Left forelimb (tissue), 1 donor: ENCODE measurements at places on chromosomes 13 and 19.

GRCh38 chr19:32649751-32650150 lies 25.2 kb downstream of the ANKRD27 start:
- no peak for DNase-seq

DNA sequence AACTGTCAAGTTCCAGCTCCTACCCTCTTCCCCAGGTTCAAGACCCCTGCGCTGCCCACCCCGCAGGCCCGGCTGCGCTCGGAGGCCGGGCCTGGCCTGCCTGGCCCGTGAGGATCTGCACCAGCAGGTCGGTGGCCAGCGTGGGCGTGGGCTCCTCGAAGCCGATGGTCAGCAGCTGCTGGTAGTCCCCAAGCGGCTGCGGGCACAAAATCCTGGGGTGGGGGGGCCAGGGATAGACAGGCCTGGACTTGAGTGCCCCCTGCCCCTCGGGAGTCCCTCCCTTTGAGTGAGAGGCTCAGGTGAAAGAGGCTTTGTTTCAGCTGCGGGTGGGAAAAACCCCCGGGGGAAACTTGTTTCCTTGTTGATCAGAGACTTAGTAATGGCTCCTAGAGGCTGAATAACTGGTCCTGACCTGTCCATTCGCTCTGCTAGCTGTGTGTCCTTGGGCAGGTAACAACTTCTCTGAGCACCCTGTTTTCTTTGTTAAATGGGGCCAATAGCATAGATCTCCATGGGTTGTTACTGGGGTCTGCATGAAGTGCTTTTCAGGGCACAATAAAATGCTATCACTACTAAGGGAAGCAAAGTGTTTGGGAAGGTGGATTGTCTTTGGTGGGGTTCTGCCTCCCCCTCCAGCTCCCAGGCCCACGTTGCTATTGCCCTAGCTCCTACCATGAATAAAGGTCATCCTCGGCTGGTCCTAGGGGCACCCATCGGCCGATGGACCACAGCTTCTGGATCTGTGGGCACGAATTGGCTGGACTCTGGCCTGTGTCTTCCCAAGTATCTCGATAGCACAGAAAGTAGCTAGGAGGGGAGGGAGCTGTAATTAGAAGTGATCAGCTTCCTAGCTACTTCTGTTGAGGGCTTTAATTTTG lies 3.5 kb downstream of the C19orf67 start:
- no peak for DNase-seq

GRCh38 chr13:22082437-22083100 lies 411.7 kb downstream of the FGF9 start:
- DNase-seq = no peak

DNA sequence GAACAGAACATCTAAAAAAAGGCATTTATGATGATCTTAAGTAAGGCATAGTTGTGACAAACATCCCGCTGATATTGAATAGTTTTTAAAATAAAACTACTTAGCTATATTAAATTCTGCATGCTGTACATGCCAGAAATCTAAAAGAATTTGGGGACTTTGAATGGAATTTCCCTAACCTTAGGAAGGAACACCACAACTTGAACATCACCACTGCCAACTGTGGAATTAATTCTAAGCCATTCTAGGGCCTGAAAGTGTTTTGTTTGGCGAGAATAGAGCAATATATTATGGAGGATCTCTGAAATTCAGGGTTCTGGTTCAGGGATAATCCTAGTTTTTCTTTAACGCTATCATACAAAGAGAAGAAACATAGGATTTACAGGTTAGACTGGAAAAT lies 17.8 kb upstream of the LATS2 start:
- no peak for DNase-seq

GRCh38 chr19:39710333-39710890 lies 6.1 kb downstream of the LGALS14 start:
- DNase-seq = no peak

DNA sequence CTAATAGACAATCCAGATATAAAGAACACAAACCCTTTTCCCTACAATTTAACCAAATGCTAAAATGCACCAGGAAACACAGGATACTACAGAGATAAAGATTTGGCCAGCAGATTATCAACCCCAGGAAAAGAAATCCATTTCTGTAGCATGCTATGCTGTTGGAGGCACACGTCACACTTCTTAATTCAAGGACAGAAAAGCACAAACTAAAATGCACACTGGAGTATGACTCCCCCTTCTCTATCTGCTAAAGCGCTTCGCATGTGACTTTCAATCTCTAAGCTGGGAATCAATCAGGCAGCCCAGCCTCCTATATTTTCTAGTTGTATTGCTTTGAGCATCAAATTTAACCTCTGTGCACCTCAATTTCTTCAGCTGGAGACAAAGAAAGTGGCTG lies 22.2 kb downstream of the ABCC4 start:
- DNase-seq = no peak

DNA sequence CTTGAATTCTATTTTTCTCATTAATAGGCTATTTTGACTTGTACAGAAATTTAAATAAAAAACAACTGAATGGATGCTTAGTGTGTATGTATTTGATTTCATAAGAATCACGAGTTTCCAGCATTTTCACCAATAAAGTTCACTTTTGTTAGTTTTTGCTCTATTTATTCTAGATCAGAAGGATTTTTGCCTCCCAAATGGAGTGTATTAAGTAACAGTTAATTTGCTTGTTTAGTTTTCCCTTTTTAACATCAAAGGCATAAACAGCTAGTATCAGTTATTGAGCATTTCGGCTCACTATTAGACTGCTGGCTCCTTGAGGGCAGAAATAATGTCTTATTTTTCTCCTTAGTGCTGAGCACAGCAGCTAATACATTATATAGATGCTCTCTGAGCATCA lies 414.1 kb downstream of the FGF9 start:
- no peak for DNase-seq

GRCh38 chr19:47268028-47268427 lies 6.7 kb upstream of the INAFM1 start:
- DNase-seq = no peak

- no peak for DNase-seq
These were observed 29.1 kb upstream of the CSNK1A1L start for GRCh38 chr13:37134411-37135041.

DNA sequence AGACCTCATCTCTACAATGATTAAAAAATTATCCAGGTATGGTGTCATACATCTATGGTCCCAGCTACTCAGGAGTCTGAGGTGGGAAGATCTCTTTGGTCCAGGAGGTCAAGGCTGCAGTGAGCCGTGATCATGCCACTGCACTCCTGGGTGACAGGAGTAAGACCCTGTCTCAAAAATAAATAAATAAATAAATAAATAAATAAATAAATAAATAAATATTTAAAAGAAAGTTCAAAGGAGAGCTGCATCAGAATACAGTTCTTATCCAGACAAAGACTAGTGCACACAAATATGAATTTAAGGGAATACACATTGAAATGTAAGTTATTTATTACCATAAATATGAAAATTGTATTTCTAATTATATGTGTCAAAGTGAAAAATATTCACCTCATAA lies 624.9 kb downstream of the SLITRK6 start:
- no peak for DNase-seq

DNA sequence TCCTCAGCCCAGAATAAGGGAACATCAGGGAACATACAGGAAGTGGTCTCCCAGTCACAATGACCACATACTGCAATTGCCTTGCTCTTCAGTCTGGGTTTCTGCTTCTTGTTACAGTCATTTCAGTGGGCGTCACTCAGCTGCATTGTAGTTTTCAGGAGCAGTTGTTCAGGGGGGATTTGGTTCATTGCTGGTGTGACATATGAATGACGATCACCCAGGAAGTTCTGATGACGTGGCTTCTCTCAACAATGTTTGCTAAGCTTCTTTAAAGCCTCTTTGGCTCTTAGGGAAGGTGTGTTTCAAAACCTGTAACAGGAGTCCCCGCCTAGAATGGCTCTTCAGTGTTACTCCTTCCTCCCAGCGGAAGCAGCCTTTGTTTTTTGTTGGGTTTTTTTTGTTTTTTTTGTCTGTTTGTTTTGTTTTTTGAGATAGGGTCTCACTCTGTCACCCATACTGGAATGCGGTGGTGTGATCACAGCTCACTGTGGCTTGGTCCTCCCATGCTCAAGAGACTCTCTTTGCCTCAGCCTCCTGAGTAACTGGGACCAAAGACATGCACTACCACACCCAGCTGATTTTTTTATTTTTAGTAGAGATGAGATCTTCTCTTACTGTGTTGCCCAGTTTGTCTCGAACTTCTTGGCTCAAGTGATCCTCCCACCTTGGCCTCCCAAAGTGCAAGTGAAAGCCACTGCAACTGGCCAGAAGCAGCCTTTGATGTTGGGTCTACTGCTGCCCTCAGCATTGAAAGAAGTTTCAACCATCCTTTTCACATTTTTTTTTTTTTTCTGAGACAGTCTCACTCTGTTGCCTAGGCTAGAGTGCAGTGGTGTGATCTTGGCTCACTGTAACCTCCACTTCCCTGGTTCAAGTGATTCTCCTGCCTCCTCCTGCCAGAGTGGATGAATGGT lies 1.4 kb upstream of the SCEL start:
- no peak for DNase-seq

GRCh38 chr13:23500849-23501248 lies 67.3 kb upstream of the SACS start:
- DNase-seq = no peak

- no peak for DNase-seq
These were observed 1.0 kb upstream of the KDM4B start for GRCh38 chr19:4967738-4968461.

DNA sequence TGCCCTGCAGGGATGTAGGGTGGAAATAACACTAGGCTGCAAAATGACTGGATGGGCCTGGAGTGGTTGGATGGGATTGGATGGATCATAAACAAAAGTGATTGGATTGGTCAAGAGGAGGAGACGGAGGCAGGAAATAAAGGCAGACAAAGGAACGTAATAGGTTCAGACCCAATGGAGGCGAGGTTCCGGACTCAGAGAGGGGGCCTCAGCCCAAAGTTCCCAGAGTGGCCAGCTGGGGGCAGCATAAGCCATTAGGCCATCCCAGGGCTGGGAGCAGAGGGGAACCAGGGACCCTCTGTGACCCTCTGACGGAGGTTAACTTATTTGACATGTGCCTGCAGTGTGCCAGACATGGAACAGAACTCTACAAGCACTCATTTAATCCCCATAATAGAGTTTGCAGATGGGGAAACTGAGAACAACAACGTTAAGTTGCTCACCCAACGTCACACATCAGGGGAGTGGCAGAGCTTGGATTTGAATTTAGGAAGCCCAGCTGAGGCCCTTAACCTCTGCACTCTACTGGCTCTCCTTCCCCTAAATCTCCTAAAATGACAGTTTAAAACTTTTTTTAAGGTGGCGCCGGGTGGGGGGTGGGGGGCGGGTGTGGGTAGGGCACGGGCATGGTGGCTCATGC lies 15.3 kb upstream of the MAP1S start:
- no peak for DNase-seq

- no peak for DNase-seq
These were observed 1.4 kb downstream of the UPF1 start for GRCh38 chr19:18833141-18833476.
